ENCODE measurements at places on chromosomes 7 and 10. TPM values are rescaled to one million over a fixed set of nuclear protein-coding genes. Genes with fewer than 3 reads are reported as not detected.

- no peaks in the 10 kb centered on the region for H3K4me1 ChIP-seq
- no peaks in the 10 kb centered on the region for H3K27me3 ChIP-seq
- H3K36me3 ChIP-seq = peaks cover 22% of the 10 kb centered on the region
- H3K4me3 ChIP-seq = no peak overlapping the region
- H3K27ac ChIP-seq = no peak overlapping the region
- DNase-seq = no peak
Measured at GRCh38 chr7:25117226-25118047, 7.6 kb downstream of the CYCS start.

DNA sequence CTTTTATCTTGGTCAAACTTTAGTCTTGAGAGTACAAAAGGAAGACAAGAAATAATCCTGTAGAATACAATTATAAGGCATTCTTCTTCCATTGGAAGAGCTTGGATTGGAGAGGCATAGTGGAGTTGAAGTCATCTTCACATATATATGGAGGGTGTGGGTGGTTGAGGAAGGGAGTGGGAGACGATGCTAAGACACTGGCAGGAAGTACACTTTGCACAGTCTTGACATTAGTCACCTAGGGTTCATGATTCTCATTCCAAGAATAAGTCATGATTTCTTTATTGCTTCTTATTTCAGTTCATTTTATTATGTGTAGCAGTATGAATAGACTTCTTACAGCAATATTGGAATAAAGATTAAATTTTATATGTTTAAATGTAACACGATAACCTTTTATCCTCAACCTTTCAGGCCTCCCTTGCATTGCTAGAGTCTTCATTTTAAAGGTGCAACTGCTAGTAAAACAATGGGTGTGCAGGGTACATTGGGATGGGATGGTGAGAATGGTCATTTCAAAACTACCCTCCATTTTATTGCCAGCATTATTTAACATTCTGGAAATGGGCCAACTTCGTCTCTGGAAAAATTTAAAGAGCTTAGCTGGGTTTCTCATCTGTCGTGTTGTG lies 12.3 kb upstream of the SLC26A3 start:
- H3K4me1 ChIP-seq = no peaks in the 10 kb centered on the region
- H3K36me3 ChIP-seq = no peaks in the 10 kb centered on the region
- no peaks in the 10 kb centered on the region for H3K27me3 ChIP-seq
- no peak overlapping the region for H3K4me3 ChIP-seq
- H3K27ac ChIP-seq = no peak overlapping the region

- no peaks in the 10 kb centered on the region for H3K4me1 ChIP-seq
- H3K4me3 ChIP-seq = no peak overlapping the region
- H3K36me3 ChIP-seq = no peaks in the 10 kb centered on the region
Measured at GRCh38 chr10:28269842-28270456, 32.9 kb downstream of the MPP7 start.

DNA sequence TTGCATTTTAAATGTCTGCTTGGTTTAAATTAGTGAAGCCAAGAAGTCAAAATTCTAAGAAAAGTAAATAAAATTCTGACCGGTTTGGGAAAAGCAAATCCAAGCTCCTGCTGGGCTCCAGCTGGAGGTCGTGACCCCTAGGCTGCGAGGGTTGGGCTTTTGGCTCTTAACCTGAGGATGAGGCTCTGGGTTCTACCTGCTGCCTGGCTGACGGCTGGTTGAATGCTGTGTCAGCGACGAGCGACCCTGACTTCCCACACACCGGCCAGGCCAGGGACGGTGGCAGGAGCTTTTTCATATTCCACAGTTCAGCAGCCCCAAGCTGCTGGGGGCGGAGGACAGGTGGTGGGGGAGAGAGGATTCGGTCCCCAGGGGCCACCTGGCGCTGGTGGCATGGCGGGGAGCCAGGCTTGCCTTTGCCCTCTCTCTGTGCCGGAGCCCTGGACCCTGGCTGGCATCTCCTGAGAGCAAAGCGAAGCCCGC lies 843 bp upstream of the PLPP4 start:
- DNase-seq = peak; percentile 52
- no peak overlapping the region for H3K27ac ChIP-seq
- H3K27me3 ChIP-seq = peaks cover 47% of the 10 kb centered on the region
- H3K4me3 ChIP-seq = peak overlapping the region; percentile 68

DNA sequence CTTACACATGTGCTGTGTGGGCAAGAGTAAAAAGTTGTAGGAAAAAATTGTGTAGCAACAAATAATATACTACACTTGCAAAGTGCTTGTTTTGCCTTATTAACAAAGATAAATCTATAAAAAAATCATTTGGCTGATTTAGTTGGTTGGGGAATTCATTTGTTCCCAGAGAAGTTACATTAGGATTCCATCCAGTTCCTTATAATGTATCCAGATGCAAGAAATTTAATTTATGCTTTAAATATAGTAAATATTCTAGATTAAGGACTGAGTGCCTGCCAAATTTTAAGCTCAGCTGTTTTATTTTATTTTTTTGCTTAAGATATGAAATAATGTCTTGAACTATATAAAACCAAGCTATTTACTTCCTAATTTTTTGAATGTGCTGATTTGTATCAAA lies 1169.9 kb downstream of the NXPH1 start:
- no peaks in the 10 kb centered on the region for H3K27me3 ChIP-seq
- no peaks in the 10 kb centered on the region for H3K4me1 ChIP-seq

DNA sequence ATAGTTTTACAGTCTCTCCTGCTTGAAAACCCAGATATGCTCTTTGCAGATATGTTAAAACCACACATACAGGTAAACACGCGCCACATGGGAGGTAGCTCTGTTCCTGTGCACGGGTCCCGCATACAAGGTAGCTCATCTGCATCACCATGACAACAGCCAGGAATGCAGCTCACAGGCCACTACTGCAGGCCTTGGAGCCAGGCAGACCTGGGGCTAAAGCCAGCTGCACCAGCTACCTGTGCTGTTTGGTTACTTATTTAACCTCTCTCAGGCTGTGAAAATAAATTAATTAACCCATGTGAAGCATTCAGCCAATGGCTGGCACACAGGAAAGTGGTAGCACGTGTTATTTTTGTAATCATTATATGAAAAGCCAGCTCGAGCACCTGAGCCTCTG lies 428.3 kb downstream of the TNS3 start:
- H3K4me1 ChIP-seq = peaks cover 19% of the 10 kb centered on the region
- H3K27ac ChIP-seq = no peak overlapping the region
- peak; percentile 87 for DNase-seq
- H3K27me3 ChIP-seq = no peaks in the 10 kb centered on the region
- H3K36me3 ChIP-seq = no peaks in the 10 kb centered on the region

- no peak for DNase-seq
- no peaks in the 10 kb centered on the region for H3K27me3 ChIP-seq
- H3K36me3 ChIP-seq = no peaks in the 10 kb centered on the region
- H3K27ac ChIP-seq = no peak overlapping the region
- no peak overlapping the region for H3K4me3 ChIP-seq
- peaks cover 3% of the 10 kb centered on the region for H3K4me1 ChIP-seq
Measured at GRCh38 chr7:26513948-26514347, 222.3 kb downstream of the SNX10 start.

Gene CYP17A1
- total RNA-seq = not detected

Gene MDH2
- total RNA-seq = 126 TPM

Data from GM23338 (cell line).